ENCODE measurements at places on chromosomes 3 and 15. TPM values are rescaled to one million over a fixed set of nuclear protein-coding genes. Genes with fewer than 3 reads are reported as not detected.

Gene DPPA2
- total RNA-seq = 10.3 TPM

Gene CASR
- total RNA-seq = 0.15 TPM

Gene RETNLB
- total RNA-seq = not detected

Gene ALG3
- total RNA-seq = 59.8 TPM

Gene P2RY1
- 25.1 TPM for total RNA-seq

Data from H7 (cell line).